Adipocyte (in vitro differentiated cells): ENCODE measurements at places on chromosomes 2 and 18.

DNA sequence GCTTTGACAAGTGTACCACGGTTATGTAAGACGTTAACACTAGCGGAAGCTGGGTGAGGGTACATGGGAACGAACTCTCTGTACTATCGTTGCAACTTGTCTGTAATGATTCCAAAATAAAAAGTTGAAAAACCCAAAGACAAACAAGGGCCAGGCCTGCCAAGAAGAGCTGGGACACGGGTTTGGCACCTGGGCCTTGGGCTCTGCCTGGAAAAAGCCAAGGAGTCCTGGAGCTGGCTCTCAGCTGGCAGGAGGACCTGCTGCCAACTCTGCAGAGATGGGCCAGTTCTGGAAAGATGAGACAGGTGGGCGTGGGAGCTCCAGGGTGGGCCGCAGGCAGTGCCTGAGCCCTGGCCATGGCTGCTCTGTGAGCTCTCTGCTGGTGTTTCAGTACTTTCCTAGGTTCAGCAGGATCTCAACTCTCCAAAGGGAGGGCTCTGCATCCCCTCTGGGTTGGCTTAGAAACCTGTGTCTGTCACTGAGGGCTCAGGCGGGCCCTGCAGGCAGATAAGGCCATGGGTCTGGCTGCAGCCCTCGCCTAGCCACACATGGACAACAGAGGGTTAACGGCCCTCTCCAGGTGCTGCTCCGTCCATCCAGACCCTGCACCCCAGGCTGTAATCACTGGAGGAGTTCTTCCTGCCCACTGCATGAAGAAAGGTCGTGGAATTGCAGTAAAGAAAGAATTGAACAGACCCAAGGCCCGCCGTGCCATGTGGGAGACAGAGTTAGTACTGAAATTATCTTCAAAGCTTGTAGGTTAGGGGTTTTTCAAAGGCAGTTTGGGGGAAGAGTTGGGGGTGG is 89.9 kb downstream of the RHOB start:
- no peak for DNase-seq

DNA sequence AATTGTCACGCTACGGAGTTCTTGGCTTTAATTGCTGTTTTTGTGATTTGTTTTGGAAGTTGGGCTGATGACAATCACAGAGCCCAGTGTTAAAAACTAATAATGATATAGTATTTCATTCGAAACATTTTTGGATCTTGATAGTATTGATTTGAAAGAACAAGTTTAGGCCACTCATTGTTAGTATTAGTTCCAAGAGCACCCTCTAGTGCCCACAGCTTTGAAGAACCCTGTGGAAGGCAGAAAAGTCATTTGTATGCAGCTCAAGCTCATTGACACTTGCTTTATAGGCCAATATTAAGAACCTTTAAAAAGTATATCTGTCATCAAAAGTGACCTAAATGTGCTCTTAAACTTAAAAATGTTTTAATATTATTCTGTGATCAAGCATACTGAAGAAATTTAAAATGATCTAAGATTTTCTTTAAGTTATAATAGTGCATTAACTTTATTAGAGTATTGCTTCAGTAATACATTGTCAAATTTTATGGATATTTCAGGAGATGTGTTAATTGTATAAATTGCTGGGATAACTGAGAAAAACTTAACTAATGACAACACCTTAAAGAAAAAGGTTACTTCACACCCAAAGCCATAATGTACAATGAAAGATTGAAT is 191.0 kb downstream of the GRB14 start:
- DNase-seq, result peak; percentile 83

GRCh38 chr2:74824679-74825078 is 9.2 kb upstream of the HK2 start:
- no peak for DNase-seq

DNA sequence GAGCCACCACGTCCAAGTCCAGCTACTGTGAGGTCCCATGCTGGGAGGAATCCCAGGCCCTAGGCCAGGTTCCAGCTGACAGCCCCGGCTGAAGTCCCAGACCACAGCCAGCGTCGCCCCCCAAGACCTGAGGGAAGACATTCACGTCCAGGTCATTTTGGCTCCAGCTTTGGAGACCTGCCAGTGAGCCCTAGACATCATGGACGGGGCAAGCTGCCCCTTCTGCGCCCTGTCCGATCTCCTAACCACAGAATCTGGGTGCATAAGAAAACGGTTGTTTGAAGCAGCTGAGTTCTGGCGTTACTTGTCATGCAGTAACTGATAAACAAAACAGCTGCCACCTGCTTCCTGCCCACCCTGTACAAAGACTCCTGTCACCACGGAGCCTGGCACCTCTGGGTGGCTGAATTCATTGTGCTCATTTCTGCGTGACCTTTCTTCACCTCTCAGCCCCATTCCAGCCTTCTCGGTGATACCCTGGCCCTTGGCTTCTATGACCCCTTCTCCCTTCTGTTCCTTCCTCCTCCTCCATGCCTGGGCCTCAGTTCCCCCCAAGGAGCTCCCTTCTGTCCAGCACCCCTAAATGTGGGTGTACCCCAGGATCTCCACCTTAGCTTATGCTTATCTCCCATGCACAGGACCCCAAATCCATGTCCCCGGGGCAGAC is 72.6 kb upstream of the SMAD7 start:
- no peak for DNase-seq

- DNase-seq, result peak; percentile 1
Observed at GRCh38 chr2:183459466-183459865, 335.2 kb downstream of the NUP35 start.

DNA sequence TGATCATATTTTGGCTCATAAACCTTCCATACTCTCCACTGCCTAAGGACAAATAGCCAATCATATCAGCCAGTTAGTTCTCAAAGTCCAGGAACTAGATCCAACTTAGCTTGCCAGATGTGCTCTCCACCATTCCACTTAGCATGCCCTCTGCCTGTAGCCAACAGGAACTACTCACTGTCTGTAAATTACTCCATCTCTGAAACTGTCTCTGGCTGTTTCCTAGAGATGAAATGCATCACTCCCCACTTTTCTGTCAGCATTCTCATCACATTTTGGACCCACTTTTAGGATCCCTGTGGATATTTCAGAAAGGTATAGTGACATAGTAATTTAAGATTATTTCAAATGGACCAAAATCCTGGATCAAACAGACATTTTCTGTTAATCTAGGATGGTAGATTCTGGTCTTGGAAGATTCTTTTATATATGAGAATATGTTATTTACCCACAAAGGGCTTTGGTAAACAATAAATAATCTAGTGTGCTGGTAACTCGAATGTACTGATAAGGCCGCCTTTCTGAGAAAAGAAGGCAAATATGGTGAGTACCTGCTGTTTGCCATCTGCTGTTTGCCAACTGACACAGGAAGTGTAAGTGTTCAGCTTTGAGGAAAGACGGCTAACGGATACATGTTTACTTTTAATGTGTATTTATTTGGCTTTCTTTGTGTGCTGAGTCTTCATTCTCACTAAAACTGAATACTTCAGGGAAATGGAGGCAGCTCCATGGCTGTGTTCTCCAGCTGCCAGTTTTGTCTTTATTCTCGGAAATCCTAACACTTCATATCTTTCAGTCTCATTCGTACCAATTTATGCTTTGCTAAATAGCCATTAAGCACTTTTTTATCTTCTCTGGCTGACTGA is 79.5 kb downstream of the EVA1A start:
- DNase-seq, result no peak

- no peak for DNase-seq
Observed at GRCh38 chr2:75333646-75334045, 134.3 kb upstream of the TACR1 start.

DNA sequence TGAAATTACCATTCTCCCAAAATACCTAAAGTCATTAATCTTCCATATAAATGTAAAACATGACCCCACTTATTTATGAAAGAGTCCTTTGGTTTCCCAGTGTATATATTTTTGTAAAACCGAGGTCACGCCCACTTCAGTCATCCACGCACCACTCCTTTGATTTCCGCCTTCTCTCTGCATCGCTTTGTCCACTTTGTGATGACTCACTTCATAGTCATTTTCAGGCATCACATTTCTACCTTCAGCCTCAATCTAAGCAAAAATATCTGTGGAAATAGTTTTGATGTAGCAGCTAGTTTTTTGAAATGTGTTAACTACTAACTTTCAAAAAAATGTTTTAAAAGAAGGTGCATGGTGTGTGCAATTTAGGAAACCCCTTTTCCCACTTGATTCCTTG is 793.5 kb upstream of the SOX11 start:
- DNase-seq, result no peak

DNA sequence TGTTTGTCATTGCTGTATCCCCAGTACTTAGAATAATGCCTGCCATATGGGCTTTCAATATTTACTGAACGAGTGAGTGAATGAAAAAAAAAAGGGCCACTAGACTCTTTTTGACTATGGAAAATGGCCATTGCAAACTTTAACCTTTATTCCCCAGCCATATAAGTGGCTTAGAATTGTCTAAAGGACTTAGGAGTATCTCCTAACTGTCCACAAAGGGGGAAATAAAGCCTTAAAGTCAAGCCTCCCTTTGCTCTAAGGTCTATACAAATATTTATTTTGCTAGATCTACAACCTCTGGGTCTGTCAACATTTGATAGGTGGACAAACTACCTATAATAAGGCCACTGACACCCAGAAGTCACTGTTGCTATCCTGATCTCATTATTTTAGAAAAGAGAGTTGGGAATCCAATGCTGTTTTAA is 25.7 kb downstream of the UPP2 start:
- DNase-seq, result no peak

DNA sequence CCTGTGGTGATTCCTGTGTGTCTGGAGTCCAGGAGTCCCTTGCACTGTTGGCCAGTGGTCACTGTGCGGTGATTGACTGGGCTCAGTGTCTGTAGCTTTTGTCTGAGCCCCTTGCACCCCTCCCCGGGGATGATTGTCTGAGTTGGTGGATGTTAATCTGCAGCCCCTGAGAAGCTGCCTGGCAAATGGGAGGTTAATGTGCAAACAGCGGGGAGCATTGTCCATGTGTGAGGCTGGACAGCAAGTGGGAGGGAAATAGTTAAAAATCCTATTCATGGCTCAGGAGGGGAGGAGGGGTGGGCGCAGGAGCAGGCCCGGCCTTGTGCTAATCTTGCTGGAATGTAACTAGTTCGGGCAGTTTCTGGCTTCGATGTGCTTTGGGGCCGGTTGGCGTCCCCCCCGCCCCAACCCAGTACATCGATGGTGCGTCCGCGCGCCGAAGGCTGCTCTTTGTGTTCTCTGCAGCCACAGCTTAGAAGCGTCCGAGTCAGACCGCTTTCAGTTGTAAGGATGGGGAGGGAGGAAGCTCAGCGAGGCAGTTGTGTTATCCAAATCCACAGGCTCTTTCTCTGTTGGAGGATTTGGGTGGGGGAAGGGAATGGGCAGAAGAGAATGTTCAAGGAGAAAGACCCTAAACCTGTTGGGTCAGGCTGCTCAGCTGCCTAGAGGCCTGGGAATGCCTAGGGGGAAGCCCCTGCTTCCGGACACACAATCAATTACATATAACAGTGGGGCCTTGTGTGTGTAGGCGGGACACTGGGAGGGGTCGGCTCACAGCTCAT is 71.8 kb downstream of the TGOLN2 start:
- peak; percentile 70 for DNase-seq

GRCh38 chr2:2849464-2850217 is 518.6 kb upstream of the MYT1L start:
- DNase-seq, result no peak
